Fibroblast of mammary gland (primary cell): ENCODE measurements at places on chromosomes 11 and 22.

GRCh38 chr22:37192741-37193140 is 4.7 kb upstream of the C1QTNF6 start:
- no peak for DNase-seq

DNA sequence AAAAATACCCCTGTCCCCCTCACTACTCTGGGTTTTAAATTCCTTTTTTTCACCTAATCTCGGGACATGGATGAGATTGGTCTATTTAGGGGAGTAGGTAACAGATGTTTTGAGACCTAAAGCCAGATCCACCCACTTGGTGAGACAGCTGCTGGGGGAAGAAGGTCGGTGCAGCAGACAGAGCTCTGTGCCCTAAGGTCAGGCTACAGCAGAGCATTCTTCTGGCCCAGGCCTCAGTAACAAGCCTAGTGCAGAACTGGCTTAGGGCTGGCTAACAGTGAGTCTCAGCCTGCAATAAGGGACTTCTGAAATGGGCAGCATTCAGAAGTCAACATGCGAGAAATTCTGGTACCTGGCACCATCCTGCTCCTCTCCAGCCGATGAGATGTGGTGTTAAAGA is 444.9 kb upstream of the KIRREL3 start:
- DNase-seq = no peak

DNA sequence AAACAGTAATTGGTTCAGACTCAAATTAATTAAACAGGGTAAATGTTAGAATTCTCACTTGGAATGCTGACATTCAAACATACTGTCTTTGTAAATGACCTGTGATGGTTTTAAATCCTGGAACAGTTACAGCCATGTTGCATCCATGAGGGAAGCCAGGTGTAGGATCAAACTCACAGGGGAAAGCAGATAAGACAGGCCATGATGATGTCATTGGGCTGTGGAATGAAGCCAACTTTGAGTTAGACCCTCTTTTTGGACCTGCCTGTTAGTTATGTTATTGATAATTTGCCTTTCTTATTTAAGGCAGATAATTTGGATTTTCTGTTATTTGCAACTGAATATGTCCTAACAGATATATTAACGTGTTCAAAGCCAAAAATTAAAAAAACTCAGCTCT is 39.3 kb upstream of the ABTB2 start:
- DNase-seq = no peak

- no peak for DNase-seq
These were observed 1112.0 kb upstream of the RAG2 start for GRCh38 chr11:37710031-37710430.

GRCh38 chr22:37811867-37812266 is 4.1 kb downstream of the GCAT start:
- DNase-seq = no peak

GRCh38 chr22:20076627-20077172 is 3.3 kb upstream of the DGCR8 start:
- DNase-seq = no peak

- DNase-seq = peak; percentile 31
These were observed 1.3 kb upstream of the OR8D1 start for GRCh38 chr11:124315052-124315451.

GRCh38 chr11:108752297-108752751 is 87.5 kb downstream of the DDX10 start:
- DNase-seq = peak; percentile 34
